Stimulated activated CD4-positive, alpha-beta T cell treated with anti-CD3 and anti-CD28 coated beads, TNF-alpha, amount 100 ng/mL, for 24 hours (primary cell): ENCODE measurements at places on chromosomes 5 and 9.
A peak's percentile ranks its signal among the peaks of the same experiment; 100 is the strongest.

- DNase-seq: peak; percentile 52
Measured at GRCh38 chr9:127905788-127906191, 6.4 kb upstream of the ST6GALNAC6 start.

DNA sequence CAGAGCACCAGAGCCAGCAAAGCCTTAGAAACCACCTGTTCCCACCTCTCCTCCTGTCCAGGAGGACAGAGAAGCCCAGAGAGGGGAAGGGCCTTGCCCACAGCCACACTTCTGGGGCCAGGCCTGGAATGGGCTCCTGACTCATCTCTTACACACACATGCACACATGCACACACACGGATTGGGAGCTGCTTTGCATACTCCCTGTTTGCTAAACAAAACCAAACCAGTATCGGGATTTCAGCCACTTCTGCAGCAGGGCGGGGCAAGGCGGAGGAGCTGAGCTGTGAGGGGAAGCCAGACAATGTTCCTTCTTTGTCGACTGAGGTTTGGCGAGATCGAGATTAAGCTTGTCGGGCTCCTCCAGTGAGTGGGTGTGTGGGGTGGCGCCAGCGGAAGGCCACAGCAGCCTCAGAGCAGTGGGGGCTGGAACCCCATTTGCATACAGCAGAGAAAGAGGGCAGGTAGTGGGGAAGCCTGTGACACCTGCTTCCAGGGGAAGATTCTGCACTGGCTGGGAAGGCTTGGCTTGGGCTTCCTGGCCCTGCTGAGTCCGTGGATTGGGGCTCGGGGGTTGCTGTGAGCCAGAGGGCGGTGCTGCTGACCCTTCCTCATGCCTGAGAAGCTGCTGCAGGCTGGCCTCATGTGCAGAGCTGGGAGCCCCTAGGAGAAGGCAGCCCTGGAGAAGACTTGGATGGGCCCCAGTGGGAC lies 16.1 kb downstream of the GFI1B start:
- peak; percentile 12 for DNase-seq

GRCh38 chr9:137083394-137084004 lies 3.3 kb upstream of the MAN1B1 start:
- DNase-seq: no peak

DNA sequence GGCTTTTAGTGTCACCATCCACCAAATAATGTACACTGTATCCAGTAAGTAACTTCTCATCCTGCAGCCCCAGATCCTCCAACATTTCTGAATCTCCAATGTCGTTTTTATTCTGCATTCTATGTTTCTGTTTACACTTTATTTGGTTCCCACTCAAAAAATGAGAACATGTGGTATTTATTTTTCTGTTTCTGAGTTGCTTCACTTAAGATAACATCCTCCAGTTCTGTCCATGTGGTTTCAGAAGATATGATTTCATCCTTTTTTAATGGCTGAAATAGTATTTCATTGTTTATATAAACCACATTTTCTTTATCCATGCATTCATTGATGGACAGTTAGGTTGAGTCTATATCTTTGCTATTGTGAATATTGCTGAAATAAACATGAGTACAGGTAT lies 677.3 kb upstream of the FTMT start:
- DNase-seq: no peak

- no peak for DNase-seq
Measured at GRCh38 chr9:135729480-135729879, 27.5 kb downstream of the KCNT1 start.

- no peak for DNase-seq
Measured at GRCh38 chr9:130137081-130137640, 35.0 kb upstream of the NCS1 start.

- DNase-seq: no peak
Measured at GRCh38 chr5:10490927-10491672, 49.4 kb downstream of the ROPN1L start.

GRCh38 chr5:125609011-125609410 lies 814.2 kb upstream of the GRAMD2B start:
- no peak for DNase-seq

GRCh38 chr9:128254855-128255759 lies 20.7 kb downstream of the GOLGA2 start:
- DNase-seq: no peak

- no peak for DNase-seq
Measured at GRCh38 chr9:94286116-94286515, 27.0 kb downstream of the ZNF169 start.

DNA sequence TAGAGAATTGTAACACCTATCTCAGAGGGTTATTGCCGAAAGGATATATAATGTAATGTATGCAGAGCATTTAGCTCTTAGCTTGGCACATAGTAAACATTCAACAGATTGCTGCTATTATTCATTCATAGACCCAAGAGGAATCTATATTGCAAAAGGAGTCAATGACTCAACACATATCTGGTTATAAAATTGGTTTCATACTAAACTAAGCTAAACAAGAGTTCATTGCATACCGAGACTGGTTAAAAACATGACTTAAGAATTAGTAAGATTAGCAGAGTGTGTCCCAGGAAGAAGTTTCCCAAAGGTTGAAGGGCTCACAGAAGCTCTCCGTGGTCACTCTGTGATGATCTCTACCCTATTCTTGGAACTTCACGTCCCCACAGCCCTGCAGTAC lies 339.6 kb upstream of the CCNH start:
- DNase-seq: no peak

DNA sequence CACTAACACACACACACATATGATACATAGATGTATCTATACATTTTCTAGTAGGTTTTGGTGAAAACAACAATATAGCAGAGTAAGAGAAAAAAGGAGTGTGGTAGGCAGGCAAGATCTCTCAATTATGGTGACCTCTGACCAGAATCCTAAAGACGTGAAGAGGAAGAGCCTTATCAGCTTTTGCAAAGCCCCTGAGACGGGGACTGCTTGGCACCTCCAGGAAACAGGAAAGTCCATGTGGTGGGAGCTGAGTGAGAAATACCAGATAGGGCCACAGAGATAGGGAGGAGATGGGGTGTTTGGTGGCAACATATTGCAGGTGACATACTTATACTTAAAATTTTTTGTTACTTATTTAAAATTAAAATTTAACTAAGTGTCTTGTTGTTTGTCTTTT lies 39.9 kb upstream of the CTXN3 start:
- no peak for DNase-seq

DNA sequence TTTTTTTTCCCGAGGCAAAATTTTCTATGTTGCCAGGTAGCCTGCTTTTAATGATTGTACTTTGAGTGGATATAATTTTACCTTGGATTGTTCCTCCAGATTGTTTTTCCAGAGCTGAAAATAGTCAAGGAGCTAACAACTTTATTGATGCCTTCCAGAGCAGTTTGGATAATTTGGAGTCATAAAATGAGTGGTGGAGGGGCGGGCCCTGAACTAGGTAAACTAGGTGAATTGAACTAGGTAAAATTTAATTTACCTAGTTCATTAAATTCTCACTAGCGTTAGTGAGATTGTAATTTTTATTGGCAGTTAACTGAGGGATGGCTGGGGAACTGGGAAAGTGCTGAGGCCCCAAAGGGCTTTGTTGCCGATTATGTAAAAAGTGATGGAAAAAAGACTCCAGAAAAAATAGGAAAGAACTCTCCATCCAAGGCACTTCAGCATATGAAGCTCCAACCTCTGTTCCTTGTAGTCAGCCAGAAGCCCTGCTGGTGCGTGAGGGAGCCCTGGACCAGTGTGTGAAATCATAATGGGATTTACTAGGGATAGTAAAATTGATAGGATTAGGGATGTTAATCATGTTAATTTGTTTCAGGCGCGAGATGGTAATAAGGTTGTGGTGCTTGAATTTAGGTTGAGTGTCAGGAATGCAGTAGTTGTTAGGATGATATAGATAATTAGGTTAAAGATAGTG lies 1.7 kb downstream of the DNAJC25 start:
- no peak for DNase-seq

GRCh38 chr5:107670932-107671741 lies at the start of gene EFNA5:
Gene EFNA5 (minus strand): TSS chr5:107670937.
- DNase-seq: no peak

GRCh38 chr9:128733256-128733655 lies 9.3 kb upstream of the ZDHHC12 start:
- no peak for DNase-seq

DNA sequence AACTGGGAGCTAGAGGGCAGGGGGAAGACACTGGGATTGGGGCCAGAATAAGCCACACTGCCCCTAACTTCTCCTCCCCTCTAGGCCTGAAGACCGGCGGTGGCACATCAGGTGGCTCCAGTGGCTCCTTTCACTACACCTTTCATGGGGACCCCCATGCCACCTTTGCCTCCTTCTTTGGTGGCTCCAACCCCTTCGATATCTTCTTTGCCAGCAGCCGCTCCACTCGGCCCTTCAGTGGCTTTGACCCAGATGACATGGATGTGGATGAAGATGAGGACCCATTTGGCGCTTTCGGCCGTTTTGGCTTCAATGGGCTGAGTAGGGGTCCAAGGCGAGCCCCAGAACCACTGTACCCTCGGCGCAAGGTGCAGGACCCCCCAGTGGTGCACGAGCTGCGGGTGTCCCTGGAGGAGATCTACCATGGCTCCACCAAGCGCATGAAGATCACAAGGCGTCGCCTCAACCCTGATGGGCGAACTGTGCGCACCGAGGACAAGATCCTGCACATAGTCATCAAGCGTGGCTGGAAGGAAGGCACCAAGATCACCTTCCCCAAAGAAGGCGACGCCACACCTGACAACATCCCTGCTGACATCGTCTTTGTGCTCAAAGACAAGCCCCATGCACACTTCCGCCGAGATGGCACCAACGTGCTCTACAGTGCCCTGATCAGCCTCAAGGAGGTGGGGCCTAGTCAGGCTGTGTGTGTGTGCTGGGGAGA lies 6.8 kb downstream of the DNAJB5 start:
- DNase-seq: no peak

- no peak for DNase-seq
Measured at GRCh38 chr5:158224253-158224652, 365.3 kb upstream of the CLINT1 start.

DNA sequence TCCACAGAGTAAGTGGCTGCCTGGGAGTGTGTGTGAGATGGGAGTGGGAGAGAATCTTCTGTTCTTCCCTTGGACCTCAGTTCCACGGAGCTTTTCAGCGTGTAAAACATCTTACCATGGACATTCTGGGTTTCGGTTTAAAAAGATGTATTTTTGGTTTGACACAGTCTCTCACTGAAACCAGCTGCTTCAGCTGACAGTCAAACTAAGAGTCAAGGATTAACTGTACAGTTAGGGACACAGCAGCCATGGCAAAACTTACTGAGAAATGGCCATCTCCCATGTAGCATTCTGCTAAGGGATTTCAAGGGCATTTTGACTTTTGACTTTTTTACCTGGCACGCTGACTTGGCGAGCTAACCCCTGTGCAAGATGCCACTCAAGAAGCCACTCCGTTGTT lies 93.8 kb upstream of the IL12B start:
- DNase-seq: no peak

DNA sequence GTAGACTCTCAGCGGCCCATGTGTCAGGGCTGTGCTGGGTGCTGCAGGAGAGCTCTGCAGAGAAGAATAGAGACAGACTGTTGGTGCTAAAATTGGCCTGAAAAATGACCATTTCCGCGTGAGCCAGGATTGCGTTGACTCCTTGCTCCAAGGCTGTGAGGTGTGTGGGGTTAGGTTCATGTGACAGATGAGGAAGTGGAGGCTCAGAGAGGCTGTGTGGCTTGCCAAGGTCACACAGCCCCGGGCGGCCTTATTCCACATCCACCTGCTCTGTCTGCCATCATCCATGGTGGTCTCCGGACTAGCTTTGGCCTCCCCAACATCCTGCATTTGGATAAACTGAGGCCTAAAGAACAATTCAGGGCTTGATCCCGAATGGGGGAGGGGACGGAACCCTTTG lies 15.2 kb downstream of the NEK6 start:
- no peak for DNase-seq

DNA sequence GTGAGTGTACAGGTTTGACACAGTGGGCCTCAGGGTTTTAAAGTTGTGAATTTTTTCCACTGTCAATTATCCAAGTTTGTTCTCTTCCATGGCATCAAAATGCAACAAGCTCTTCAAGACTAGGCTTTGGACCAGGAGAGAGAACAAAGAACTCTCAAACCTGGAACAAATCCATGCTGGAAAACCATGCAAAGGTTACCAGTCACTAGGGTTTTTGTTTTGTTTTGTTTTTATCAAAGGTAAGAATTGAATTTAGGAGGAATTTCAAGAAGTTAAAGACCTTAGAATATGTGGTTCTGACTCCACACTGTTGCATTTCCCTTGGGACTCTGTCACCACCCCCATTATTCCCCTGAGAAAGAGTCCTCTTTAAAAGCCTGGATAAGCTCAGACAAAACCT lies 191.1 kb upstream of the PIK3R1 start:
- DNase-seq: no peak

DNA sequence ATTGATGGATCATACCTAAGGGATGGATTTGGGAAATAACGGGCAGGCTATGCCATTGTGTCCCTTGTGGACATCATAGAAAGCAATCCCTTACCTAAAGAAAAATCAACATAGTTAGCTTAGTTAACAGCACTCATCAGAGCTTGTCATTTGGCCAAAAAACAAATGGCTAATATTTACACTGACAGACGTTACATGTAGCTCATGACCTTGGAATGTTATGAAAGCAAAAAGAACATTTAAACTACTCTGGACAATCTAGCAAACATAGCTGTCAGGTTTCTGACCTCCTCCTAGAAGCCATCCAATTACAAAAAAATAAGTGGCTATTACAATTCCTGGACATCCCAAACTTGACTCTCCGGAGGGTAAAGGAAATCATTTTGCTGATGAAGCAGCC lies 23.8 kb downstream of the TMEM232 start:
- DNase-seq: no peak

DNA sequence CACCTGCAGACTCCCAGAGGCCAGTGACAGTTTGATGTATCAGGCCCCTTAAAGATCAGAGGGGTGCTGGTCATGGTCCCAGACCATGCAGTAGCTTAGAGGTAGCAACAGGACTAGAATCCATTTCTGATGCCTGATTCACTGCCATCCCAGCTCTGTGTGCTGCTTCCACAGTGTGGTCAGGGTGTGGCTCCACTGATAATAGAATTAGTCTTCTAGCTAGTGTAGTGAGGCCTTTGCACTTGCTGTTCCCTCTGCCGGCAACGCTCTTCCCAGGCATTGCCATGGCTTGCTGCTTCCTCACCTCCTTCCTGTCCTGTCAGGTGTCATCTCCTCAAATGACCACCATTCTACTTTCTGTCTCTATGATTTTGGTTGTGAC lies 15.8 kb downstream of the PPARGC1B start:
- no peak for DNase-seq

DNA sequence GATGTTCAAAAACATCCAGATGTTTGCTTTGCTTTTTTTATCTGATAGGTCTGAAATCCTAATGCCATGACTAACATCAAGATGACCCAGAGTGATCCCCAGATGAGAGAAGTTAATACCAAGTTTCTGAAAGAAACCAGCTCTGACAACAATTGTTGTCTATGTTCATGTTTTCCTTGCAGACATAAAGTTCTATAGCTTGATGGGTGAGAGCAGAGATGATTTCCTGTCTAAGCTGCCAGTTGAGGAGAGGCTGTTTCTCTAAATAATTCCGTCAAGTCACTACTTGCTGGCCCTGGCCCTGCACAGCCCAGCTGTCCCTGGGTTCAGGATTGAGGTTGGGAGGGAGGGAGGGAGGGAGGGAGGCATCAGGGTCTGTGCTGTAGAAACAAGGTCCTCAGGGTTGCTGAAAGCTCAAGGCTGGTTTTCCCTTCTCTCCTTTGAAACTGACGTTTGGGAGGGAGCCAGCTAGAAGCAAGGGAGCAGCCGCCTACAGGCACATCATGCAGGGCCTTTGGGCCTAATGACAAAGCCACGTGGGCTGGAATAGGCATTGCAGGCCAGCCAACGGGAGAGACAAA lies 3.9 kb downstream of the SPARC start:
- no peak for DNase-seq

- no peak for DNase-seq
Measured at GRCh38 chr5:53453898-53454718, 26.3 kb upstream of the FST start.

- DNase-seq: no peak
Measured at GRCh38 chr9:128011071-128011817, 30.5 kb upstream of the EEIG1 start.
